ENCODE measurements at places on chromosomes 5 and 9. TPM values are rescaled to one million over a fixed set of nuclear protein-coding genes. Genes with fewer than 3 reads are reported as not detected.

- H3K27ac ChIP-seq = no peak overlapping the region
- no peak for DNase-seq
- H3K4me3 ChIP-seq = no peak overlapping the region
- no peaks in the 10 kb centered on the region for H3K36me3 ChIP-seq
Measured at GRCh38 chr5:124103671-124104070, 591.7 kb downstream of the CSNK1G3 start.

The FBXW5 gene
- 119 TPM for total RNA-seq

DNA sequence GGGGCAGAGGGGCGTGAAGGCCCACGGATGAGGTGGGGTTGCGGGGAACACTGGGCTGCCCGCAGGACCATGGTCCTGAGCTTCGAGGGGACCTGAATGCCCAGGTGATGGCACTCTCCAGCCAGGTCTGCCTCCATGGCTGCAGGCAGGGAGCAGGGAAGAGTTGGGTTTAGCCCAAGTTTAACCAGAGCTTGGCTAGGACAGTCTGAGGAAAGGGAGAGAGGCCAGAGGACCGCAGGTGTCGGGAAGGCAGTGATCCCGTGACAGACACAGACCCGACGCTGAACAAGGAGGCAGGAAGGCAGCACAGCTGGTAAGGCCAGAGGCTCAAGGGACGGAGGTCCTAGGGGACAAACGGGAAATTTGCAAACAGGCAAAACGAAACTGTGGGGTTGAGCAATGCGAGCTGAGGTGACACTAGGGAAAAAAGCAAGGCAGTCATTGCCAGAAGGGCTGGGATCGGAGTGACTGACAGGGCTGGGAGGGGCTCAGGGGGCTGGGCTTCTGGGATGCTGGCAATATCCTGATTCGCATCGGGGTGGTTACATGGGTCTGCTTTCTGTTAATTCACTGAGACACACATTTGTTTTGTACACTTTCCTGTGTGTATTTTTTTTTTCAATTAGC lies 25.0 kb downstream of the ARPC5L start:
- no peaks in the 10 kb centered on the region for H3K27me3 ChIP-seq
- no peak overlapping the region for H3K27ac ChIP-seq
- DNase-seq = no peak
- H3K36me3 ChIP-seq = peaks cover 43% of the 10 kb centered on the region
- no peaks in the 10 kb centered on the region for H3K4me1 ChIP-seq

DNA sequence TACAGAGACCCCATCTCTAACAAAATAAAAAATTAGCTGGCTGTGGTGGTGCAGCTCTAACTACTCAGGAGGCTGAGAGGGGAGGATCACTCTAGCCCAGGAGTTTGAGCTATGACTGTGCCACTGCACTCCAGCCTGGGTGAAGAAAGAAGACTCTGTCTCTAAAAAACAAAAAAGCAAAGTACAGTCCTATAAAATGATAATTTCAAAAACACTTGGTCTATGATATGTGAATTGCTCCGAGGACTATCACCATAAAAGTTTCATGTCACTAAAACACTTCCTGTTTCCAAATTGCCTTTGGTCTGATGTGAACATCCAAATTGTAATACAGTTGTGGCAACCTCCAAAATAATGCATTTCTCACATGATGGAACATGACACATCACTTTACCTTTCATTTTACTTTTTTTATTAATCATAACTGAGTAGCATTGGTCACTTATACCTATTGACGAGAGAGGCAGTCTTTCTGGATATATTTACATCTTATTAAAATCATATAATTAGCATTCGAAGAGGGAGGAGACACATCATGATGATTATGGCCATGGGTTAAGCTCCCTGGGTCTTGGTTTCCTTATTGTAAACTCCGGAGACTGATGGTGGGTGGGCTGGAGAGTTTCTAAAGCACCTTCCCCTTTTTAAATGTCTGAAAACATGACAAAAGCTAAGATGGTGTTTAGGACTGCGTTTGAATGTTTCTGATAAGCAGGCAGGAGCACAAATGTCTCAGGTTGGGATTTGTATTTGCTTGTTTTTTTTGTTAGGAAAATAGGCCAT lies 25.8 kb upstream of the CD180 start:
- peaks cover 31% of the 10 kb centered on the region for H3K36me3 ChIP-seq
- peaks cover 57% of the 10 kb centered on the region for H3K4me1 ChIP-seq
- H3K27me3 ChIP-seq = no peaks in the 10 kb centered on the region
- no peak for DNase-seq
- peak overlapping the region; percentile 46 for H3K4me3 ChIP-seq

The CACNA1B gene
- total RNA-seq = not detected

- peaks cover 5% of the 10 kb centered on the region for H3K27me3 ChIP-seq
- DNase-seq = no peak
- no peak overlapping the region for H3K4me3 ChIP-seq
- H3K4me1 ChIP-seq = peaks cover 3% of the 10 kb centered on the region
- H3K27ac ChIP-seq = no peak overlapping the region
Measured at GRCh38 chr5:112846556-112846955, 14.5 kb upstream of the SRP19 start.

GRCh38 chr9:111300140-111300735 lies 29.8 kb downstream of the OR2K2 start:
- H3K27me3 ChIP-seq = peaks cover 7% of the 10 kb centered on the region
- no peaks in the 10 kb centered on the region for H3K4me1 ChIP-seq
- no peaks in the 10 kb centered on the region for H3K36me3 ChIP-seq
- DNase-seq = no peak

DNA sequence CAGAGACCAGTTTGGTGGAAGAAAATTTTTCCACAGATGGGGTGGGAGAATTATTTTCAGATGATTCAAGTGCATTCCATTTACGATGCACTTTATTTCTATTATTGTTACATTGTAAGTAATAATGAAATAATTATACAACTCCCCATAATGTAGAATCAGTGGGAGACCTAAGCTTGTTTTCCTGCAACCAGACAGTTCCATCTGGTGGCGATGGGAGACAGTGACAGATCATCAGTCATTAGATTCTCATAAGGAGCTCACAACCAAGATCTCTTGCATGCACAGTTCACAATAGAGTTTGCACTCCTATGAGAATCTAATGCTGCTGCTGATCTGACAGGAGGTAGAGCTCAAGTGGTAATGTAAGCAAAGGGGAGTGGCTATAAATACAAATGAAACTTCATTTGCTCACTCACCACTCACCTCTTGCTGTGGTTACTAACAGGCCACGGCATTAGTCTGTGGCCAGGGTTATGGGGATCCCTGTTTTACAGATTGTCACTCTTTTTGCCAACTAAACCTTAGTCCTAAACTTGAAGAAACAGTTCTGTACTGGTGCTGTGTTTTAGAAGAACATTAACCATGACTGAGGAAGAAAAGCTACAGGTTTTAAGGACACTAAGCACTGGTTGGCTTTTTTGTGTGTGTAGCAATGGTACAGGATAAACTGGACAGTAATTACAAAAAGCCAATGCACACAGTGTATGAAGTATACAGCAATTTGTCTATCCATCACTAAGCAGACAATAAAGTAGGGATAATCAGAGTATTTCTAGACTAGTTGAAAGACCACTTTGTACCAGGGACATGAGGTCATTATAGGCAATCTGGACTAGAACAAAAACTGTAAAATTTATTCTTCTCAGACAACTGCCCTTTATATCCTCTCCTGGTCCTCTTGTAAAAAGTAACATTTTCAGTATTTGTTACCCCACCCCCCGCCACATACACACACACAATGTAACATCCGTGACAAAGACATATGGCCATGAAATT lies 9.9 kb downstream of the TMEM232 start:
- H3K4me3 ChIP-seq = no peak overlapping the region
- H3K27ac ChIP-seq = no peak overlapping the region
- H3K36me3 ChIP-seq = no peaks in the 10 kb centered on the region
- no peak for DNase-seq

The ADRA1B gene
- not detected for total RNA-seq

- no peaks in the 10 kb centered on the region for H3K36me3 ChIP-seq
- no peak overlapping the region for H3K27ac ChIP-seq
- DNase-seq = no peak
Measured at GRCh38 chr9:108951578-108951977, 17.4 kb downstream of the ABITRAM start.

DNA sequence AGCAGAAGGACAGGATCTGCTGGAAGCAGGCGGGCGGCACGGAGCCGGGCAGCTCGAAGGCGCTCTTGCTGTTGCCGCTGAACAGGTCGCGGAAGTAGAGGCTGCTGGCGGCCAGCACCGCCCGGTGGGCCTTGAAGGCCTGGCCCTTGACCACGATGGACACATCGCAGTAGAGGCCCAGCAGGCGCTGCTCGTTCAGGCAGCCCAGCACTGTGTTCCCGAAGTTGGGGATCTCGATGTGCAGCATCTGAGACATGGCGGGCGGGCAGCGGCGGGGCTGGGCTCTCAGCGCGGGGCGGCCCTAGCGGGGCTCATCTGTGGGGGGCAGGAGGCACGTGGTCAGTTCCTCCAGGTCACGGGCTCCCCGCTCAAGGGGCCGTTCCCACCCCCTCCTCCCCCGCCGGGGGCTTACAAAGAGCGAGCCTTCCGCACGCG lies 44.8 kb downstream of the NACC2 start:
- H3K4me3 ChIP-seq = no peak overlapping the region
- peaks cover 4% of the 10 kb centered on the region for H3K4me1 ChIP-seq
- H3K36me3 ChIP-seq = no peaks in the 10 kb centered on the region
- H3K27ac ChIP-seq = no peak overlapping the region
- peaks cover 4% of the 10 kb centered on the region for H3K27me3 ChIP-seq

The VPS13A gene
- 42.3 TPM for total RNA-seq

DNA sequence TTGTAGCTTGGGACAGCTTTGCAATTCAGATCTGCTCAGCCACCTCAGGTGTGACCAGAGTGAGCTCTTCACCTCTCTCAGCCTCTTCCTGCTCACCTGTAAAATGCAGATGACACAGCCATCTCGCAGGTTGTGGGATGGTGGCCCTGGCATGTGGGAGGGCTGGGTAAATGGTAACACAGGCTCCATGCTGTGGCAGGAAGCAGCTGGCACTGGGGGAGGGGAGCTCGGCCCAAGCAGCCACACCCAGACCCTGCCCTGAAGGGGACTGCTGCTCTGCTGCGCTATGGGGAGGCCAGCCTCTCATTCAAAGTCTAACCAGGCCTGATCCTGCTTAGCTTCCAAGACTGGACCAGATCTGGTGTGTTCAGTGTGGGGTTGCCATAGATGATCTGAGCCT lies 24.1 kb downstream of the PHF2 start:
- DNase-seq = peak; percentile 15
- peaks cover 40% of the 10 kb centered on the region for H3K4me1 ChIP-seq
- H3K27ac ChIP-seq = no peak overlapping the region
- no peaks in the 10 kb centered on the region for H3K27me3 ChIP-seq

GRCh38 chr5:54397420-54397819 lies 58.1 kb upstream of the HSPB3 start:
- H3K4me1 ChIP-seq = no peaks in the 10 kb centered on the region
- no peaks in the 10 kb centered on the region for H3K27me3 ChIP-seq
- DNase-seq = no peak

The AQP3 gene
- total RNA-seq = 162 TPM

GRCh38 chr9:134318481-134318891 lies 7.8 kb upstream of the RXRA start:
- H3K4me1 ChIP-seq = no peaks in the 10 kb centered on the region
- DNase-seq = no peak
- no peak overlapping the region for H3K4me3 ChIP-seq
- no peak overlapping the region for H3K27ac ChIP-seq
- H3K36me3 ChIP-seq = no peaks in the 10 kb centered on the region
- peaks cover 11% of the 10 kb centered on the region for H3K27me3 ChIP-seq

All from activated CD4-positive, alpha-beta memory T cell treated with anti-CD3 and anti-CD28 coated beads, Interleukin-2, amount 10 ng/mL, durations not matched to agents 7 days and 5 days (primary cell).